ENCODE measurements at places on chromosomes 13 and 19.

- no peak for DNase-seq
These were observed 565.0 kb downstream of the FGF9 start for GRCh38 chr13:22235950-22236290.

DNA sequence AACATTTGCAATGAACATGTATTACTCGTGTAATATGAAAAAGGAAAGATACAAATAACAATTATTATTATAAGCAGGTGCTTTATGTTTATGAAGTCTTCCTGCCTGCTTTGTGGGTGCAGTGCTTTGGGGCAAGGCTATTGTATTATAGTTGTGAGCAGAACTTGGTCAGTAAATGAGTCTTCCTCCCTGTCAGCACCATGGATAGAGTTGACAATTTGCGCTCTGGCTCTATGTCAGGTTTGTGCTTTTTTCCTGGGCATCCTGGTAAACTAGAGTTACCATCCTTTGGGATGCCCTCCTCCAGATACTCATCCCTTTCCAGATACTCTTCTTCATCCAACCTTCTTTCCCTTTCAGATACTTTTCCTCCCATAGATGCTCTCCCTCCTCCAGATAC, 19.6 kb downstream of the ERICH6B start:
- no peak for DNase-seq

GRCh38 chr19:16952046-16952445, 63.2 kb downstream of the F2RL3 start:
- no peak for DNase-seq

DNA sequence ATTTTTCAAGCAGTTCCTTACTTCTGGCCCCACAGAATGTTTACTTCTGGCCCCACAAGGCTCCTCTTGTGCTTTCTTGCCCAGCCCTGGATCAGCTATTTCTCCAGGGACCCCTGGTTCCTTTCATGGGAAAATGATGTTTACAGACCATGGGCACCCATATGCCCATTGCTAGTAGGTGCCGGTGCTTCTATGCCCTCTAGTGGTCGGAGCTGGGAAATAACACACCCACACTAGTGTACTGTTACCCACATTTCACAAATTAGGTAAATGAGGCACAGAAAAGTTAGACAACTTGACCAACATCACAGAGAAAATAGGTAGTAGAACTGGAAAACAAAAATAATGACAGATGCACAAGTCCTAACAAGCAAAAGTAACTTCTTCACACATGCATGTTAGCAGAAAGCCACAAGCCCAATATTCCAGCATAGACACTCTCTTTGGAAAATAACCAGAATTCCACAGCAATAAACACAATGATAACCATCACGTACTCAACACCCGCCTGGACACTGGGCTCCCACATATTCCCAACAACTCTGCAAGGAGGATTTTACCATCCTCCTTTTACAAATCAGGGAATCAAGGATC, 1.3 kb upstream of the CEACAM6 start:
- peak; percentile 65 for DNase-seq

Data from suppressor macrophage (primary cell).